ENCODE measurements at places on chromosomes 7 and 10.
A peak's percentile ranks its signal among the peaks of the same experiment; 100 is the strongest.

- no peaks in the 10 kb centered on the region for H3K27me3 ChIP-seq
- no peaks in the 10 kb centered on the region for H3K36me3 ChIP-seq
These were observed 70.1 kb downstream of the ZPBP start for GRCh38 chr7:50022991-50023390.

GRCh38 chr7:127114742-127115265 lies 137.9 kb downstream of the GRM8 start:
- H3K4me1 ChIP-seq, result no peaks in the 10 kb centered on the region
- DNase-seq, result no peak
- H3K27ac ChIP-seq, result no peak overlapping the region
- H3K4me3 ChIP-seq, result no peak overlapping the region
- no peaks in the 10 kb centered on the region for H3K36me3 ChIP-seq
- H3K27me3 ChIP-seq, result no peaks in the 10 kb centered on the region

DNA sequence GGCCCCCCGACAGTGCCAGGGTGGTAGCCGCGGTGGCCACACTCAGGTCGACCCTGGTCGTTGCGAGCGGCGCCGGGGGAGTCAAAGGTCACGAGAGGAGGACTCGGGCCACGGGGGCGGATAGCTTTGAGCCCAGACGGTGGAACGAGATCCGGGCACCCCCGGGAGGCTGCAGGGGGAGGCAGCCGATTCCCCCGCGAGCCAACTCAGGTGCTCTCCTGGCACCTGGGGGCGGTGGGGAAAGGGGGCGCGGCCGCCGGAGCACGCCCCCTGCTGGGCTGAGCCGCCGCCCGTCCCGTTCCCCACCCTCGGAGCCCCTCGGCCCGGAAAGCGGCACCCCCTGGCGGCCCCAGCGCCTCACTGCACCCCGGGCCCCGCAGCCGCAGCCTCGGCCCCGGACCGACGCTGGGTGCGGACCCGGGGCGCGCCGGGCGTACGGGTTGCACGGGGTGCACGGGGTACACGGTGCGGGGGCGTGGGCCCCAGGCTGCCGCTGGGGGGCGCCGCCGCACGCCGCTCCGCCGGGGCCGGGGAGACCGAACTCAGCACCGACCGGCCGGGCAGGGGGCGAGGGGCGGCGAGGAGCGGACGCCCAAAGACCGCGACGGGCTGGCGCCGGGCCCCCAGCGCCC lies 521 bp upstream of the NYAP1 start:
- H3K27ac ChIP-seq, result peak overlapping the region; percentile 45
- peaks cover 32% of the 10 kb centered on the region for H3K4me1 ChIP-seq
- no peaks in the 10 kb centered on the region for H3K27me3 ChIP-seq
- DNase-seq, result peak; percentile 81
- H3K4me3 ChIP-seq, result peak overlapping the region; percentile 64

DNA sequence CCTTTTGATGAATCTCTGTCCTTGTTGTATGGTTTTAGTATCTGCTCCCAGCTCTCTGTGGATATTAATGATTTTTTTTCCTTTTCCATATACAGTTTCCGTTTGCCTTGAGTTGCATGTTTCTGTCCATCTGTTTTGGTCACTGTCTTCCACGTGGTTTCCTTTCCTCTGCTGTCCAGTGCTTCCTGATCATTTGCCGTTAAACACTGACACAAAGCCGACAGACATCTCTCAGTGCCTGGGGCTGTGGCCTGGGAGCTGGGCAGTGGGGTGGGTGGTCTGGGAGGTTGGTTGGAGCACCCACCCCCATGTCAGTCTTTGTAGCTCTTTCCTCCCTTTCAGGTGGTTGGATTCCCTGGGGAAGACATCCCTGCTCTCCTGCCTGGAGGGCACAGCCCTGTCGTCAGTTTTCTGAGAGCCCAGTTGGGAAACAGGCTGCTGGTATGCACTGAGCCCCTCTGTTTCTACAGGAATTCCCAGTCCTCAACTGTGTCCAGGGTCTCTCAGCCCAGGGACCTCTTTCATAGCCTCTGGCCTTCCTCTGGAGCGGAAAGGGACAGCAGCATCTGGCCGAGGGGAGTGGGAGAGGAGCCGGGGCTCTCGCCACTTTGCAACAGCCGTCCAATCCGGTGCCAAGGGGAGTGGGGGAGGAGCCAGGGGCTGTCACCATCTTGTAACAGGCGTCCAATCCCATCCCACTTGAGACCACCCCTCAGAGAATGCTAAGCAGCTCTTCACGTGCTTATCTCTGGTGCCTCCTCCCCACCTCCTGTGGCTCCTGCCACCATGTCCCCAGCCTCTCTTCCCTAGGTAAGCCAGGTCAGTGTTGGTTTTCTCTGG lies 26.7 kb upstream of the MKI67 start:
- no peak overlapping the region for H3K27ac ChIP-seq
- no peak for DNase-seq
- H3K27me3 ChIP-seq, result no peaks in the 10 kb centered on the region
- H3K36me3 ChIP-seq, result no peaks in the 10 kb centered on the region

- no peaks in the 10 kb centered on the region for H3K4me1 ChIP-seq
- no peak overlapping the region for H3K4me3 ChIP-seq
- no peak overlapping the region for H3K27ac ChIP-seq
These were observed 121.3 kb downstream of the AGMO start for GRCh38 chr7:15440482-15440881.

- H3K27ac ChIP-seq, result no peak overlapping the region
- no peaks in the 10 kb centered on the region for H3K36me3 ChIP-seq
- DNase-seq, result no peak
- H3K4me3 ChIP-seq, result no peak overlapping the region
These were observed 339.9 kb downstream of the CCSER2 start for GRCh38 chr10:84668186-84668763.

DNA sequence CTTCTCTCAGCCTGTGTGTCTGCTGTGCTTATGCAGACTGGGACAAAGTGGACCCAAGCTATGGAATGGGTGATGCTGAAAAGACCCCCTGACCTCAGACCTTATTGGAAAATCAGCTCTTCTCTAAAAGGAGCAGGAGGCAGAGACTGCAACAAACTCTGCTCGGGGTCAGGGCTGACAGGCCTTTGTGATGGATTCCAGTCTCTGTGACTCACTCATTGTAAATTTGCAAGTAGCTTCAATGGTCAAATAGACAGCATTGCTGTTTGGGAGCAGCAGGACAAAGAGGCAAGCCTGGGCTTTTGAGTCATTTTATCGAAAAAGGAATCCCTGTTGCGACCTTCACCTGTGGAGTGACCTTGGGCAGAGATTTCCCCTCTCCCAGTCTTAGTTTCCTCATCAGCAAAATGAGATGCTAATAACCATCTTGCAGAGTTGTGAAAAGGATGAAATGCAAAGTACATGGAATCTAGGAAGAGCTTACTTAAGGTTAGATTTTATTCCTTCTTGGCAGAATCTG lies 26.1 kb upstream of the GPR26 start:
- no peaks in the 10 kb centered on the region for H3K36me3 ChIP-seq
- no peak for DNase-seq
- H3K27ac ChIP-seq, result no peak overlapping the region
- H3K4me3 ChIP-seq, result no peak overlapping the region
- no peaks in the 10 kb centered on the region for H3K27me3 ChIP-seq
- no peaks in the 10 kb centered on the region for H3K4me1 ChIP-seq

DNA sequence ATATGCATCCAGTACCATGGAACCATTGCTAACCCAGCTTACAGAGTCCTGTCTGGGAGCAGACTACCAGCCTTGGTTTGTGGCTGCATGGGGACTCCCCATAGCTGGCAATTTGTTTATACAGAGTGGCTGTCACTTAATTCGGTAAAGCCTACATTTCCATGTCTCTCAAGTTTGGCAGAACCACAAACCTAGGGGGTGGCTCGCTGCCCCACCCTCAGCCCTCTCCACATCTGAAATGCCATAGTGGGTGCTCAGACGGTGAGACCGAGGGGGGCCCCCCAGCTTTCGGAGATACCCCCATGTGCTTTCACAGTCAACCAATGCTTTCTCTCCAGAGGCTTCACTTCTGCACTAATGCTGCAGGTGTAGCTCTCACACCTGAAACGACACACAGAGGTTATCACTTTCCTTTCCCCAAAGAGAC lies 75.5 kb upstream of the KAT6B start:
- H3K27me3 ChIP-seq, result no peaks in the 10 kb centered on the region
- no peak overlapping the region for H3K4me3 ChIP-seq
- peak; percentile 44 for DNase-seq
- H3K36me3 ChIP-seq, result no peaks in the 10 kb centered on the region

- DNase-seq, result no peak
- no peaks in the 10 kb centered on the region for H3K27me3 ChIP-seq
- H3K27ac ChIP-seq, result no peak overlapping the region
- H3K4me1 ChIP-seq, result no peaks in the 10 kb centered on the region
- H3K36me3 ChIP-seq, result no peaks in the 10 kb centered on the region
These were observed 26.7 kb upstream of the USP6NL start for GRCh38 chr10:11638055-11638698.

GRCh38 chr7:28487487-28487886 lies 75.2 kb downstream of the CREB5 start:
- no peaks in the 10 kb centered on the region for H3K36me3 ChIP-seq
- H3K27ac ChIP-seq, result no peak overlapping the region
- no peaks in the 10 kb centered on the region for H3K27me3 ChIP-seq
- no peak for DNase-seq
- no peaks in the 10 kb centered on the region for H3K4me1 ChIP-seq

GRCh38 chr10:111745982-111746381 lies 437.6 kb downstream of the GPAM start:
- no peaks in the 10 kb centered on the region for H3K27me3 ChIP-seq
- no peak overlapping the region for H3K4me3 ChIP-seq
- no peaks in the 10 kb centered on the region for H3K4me1 ChIP-seq
- no peak overlapping the region for H3K27ac ChIP-seq
- DNase-seq, result no peak

GRCh38 chr10:129955601-129956285 lies 8.3 kb downstream of the EBF3 start:
- DNase-seq, result no peak
- no peak overlapping the region for H3K4me3 ChIP-seq
- H3K36me3 ChIP-seq, result no peaks in the 10 kb centered on the region
- H3K27me3 ChIP-seq, result peaks cover 24% of the 10 kb centered on the region
- H3K4me1 ChIP-seq, result no peaks in the 10 kb centered on the region

DNA sequence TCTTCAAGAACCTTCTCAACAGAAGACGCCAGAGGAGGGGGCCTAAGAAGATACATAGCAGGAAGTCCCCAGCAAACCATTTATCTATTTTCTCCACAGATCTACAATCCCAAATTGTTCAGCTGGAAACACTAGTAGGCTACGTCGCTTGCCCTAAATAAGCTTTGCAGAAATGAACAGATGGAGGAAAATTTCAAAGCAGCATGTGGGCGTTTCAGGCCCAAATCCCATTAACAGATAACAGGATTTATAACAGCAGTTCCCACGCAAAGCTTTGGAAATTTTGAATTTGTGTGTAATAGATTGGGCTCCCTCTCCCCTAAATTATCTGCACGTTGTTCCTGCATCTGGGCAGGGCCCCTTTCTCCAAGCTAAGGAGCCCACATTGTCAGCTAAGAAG lies 60.6 kb upstream of the FRMD4A start:
- no peak overlapping the region for H3K27ac ChIP-seq
- no peaks in the 10 kb centered on the region for H3K36me3 ChIP-seq
- no peaks in the 10 kb centered on the region for H3K27me3 ChIP-seq
- no peak overlapping the region for H3K4me3 ChIP-seq
- no peak for DNase-seq

DNA sequence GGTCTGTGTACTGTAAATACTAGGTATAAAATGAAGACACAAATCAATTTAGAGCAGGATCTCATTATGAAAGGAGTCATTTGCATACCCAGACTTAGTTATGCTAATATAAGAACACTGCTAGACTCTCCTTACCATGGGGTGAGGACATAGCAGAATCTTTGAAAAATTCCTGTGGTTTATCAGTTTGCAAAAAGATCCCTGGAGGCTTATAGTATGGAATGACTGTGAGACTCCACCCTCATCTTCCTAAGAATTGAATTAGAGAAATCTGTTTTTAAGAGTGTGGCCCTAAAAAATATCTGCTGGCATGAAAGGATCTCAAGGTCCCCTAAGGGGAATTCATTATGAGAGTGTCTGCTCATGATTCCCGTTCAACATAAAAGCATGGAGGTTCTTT lies 63.2 kb downstream of the WNT2 start:
- H3K27ac ChIP-seq, result no peak overlapping the region
- H3K4me3 ChIP-seq, result no peak overlapping the region
- no peaks in the 10 kb centered on the region for H3K4me1 ChIP-seq
- DNase-seq, result no peak

DNA sequence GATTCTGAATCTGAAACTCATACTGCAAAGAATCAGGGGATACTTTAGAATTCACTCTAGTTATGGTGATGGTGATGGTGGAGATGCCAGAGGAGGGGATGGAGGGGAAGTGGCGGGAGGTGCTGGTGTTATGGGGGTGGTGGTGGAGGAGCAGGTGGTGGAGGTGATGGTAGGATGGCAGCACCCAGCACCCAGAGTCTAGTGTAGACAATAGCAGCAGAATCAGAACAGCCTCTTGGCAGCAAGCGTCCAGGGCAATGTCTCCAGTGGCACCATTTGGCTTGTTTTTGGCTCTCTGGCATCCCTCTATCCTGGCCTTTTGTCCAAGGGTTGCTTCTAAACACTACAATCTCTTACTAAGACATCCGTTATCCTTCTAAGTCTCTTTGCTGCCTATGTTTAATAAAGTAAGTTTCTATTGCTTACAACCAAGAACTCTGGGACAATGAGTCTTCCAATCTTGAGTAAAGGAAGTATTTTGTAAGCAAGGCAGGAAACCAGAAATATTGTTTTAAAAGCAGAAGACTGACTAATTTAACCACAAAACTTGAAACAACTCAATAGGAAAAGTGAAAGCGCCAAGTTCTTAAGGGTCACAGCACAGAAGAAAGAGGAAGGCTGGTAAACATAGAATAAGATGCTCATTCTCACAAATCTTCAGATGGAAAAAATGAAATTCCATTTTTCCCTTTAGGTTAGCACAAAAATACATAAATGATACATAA lies 42.4 kb upstream of the GDF10 start:
- H3K4me3 ChIP-seq, result no peak overlapping the region
- peak; percentile 54 for DNase-seq
- no peaks in the 10 kb centered on the region for H3K36me3 ChIP-seq
- no peaks in the 10 kb centered on the region for H3K27me3 ChIP-seq
- H3K4me1 ChIP-seq, result peaks cover 73% of the 10 kb centered on the region
